ENCODE measurements at places on chromosomes 5 and 9.

DNA sequence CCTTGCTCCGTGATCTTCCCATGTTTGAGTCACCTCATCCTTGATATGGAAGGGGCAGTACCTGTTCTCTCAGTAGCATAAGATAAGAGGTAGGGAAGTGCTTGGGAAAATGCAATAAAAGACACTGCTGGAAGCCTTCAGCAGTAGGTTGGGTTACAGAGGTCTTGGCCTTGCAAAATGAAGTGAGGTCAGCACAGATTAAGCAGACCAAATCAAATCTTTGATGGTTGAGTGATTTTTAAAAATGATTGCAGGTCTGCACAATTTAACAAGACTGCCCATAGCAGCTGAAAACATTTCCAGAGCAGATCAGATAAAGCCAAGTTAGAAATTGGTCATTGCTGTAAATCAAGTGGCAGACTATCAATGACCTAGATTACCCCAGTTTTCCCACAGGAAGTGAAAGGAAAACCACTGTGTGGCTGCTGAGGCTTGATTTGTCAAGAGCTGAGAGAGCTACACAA is 32.9 kb downstream of the PALM2AKAP2 start:
- DNase-seq: no peak

DNA sequence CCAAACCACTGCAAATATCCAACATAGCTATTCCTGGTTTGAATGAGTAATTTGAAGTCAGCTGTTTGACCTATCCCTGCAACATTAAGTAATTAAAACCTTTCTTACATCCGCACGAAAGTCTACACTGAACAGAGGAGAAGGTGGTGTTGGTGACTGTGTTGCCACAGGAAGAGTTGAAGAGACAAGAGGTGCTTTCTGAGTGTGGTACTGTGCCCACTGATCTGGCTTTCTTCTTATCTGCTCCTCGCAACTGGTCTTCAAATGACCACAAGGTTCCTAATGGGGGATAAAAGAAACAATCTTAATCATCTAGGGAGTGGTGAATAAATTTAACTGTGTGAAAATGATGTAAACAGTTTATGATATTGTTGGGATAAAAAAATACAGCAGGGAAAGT is 29.4 kb upstream of the PDCL start:
- no peak for DNase-seq

DNA sequence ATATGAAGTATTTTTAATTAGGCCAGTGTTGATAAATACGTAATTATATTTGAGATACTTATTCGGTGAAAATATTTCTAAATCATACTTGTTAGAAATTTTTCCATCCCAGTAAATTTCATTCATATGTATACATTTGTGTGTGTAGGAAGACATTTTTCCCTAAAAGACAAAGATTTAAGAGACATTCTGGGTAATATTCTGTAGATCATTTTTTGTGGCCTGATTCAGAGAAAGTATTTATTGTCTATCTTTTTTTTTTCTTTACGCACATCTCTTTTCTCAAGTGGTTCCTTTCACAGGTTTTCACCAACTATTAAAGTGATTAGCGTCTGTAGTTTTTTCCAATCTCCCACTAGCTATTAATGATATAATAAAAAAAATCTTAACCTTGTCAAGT is 224.1 kb downstream of the MEF2C start:
- no peak for DNase-seq

GRCh38 chr5:33890131-33891032 is 1.4 kb downstream of the ADAMTS12 start:
- DNase-seq: no peak

Measured in DMS 273 treated with DMSO at 0.1 percent for 48 hours (cell line).